ENCODE measurements at places on chromosomes 6 and 20.

GRCh38 chr6:3803627-3804468 is 45.3 kb upstream of the FAM50B start:
- DNase-seq = no peak

- DNase-seq = no peak
These were observed 44.3 kb downstream of the EZR start for GRCh38 chr6:158774717-158775449.

- no peak for DNase-seq
These were observed 174.9 kb upstream of the SCGN start for GRCh38 chr6:25477006-25477590.

DNA sequence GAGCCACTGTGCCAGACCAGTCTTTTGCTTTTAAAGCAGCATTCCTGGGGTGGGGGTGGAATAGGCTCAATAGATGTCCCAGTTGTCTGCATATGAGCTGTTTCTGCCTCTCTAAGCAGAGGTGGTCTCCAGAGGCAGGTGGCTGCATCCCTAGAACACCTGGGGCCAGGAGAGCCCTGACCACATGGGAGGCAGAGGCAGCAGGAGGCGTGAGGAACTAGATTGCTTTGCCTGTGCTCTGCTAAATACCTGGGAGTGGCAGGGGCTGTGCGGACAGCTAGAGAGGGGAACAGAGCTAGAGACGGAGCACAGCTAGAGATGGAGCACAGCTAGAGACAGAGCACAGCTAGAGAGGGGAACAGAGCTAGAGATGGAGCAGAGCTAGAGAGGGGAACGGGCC is 29.1 kb upstream of the CLDN20 start:
- DNase-seq = no peak
